ENCODE measurements at places on chromosomes 5 and 9. TPM values are rescaled to one million over a fixed set of nuclear protein-coding genes. Genes with fewer than 3 reads are reported as not detected.

SLC25A51 gene
- total RNA-seq: 120 TPM

PITX1 gene
- 12.6 TPM for total RNA-seq

KIF4B gene
- 0.15 TPM for total RNA-seq

SLC4A9 gene
- not detected for total RNA-seq

SLIT3 gene
- 15.9 TPM for total RNA-seq

HTR4 gene
- total RNA-seq: not detected

GAS1 gene
- total RNA-seq: 37.4 TPM

GAPT gene
- total RNA-seq: not detected

FGF1 gene
- total RNA-seq: 2.6 TPM

PAEP gene
- not detected for total RNA-seq

BSPRY gene
- total RNA-seq: not detected

ADAMTS2 gene
- total RNA-seq: 76.6 TPM

FAM170A gene
- not detected for total RNA-seq

QSOX2 gene
- 12.2 TPM for total RNA-seq

CLTA gene
- 385 TPM for total RNA-seq

PGM5 gene
- total RNA-seq: 88.8 TPM

CD274 gene
- total RNA-seq: 3.3 TPM

BTNL9 gene
- not detected for total RNA-seq

PCDHGB1 gene
- total RNA-seq: 4.4 TPM

PCDHGA12 gene
- 26.0 TPM for total RNA-seq

HAVCR1 gene
- total RNA-seq: 0.17 TPM

ISL1 gene
- not detected for total RNA-seq

TEX48 gene
- total RNA-seq: not detected

PTCH1 gene
- total RNA-seq: 7.1 TPM

DOCK2 gene
- 3.1 TPM for total RNA-seq

MAMDC4 gene
- 1.3 TPM for total RNA-seq

TMEM252 gene
- not detected for total RNA-seq

GABRP gene
- total RNA-seq: not detected

TMEFF1 gene
- total RNA-seq: 5.1 TPM

C5orf58 gene
- not detected for total RNA-seq

HRH2 gene
- total RNA-seq: not detected

TMOD1 gene
- total RNA-seq: under 0.01 TPM

GARIN3 gene
- total RNA-seq: not detected

NSG2 gene
- not detected for total RNA-seq

NIPAL4 gene
- total RNA-seq: not detected

BAAT gene
- total RNA-seq: not detected

NUTM2F gene
- total RNA-seq: not detected

ADAMTS12 gene
- total RNA-seq: 12.1 TPM

CBY3 gene
- total RNA-seq: not detected

GEMIN5 gene
- total RNA-seq: 17.7 TPM

All from smooth muscle cell of trachea (primary cell).